ENCODE measurements at places on chromosomes 7 and 10.

DNA sequence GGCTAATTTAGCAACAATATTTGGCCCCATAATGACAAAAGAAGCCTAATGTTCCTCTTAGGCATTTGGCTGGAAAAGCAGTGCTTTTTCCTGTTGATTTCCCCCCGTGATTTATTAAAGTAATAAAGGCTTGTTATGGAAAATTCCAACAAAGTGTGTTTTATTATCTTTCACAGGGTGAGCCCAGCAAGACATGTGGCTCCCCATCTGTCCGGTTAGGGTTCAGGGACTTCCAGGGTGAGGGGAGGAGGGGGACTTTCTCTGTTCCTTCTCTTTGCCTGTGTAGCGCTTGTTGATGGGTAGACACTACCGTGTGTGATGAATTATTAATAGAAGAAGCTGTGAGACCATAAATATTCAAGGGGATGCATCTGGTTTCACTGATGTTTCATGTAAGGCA is 39.0 kb downstream of the HTR5A start:
- no peak for DNase-seq

- DNase-seq, result no peak
Observed at GRCh38 chr10:113879691-113880090, 25.2 kb downstream of the NHLRC2 start.

DNA sequence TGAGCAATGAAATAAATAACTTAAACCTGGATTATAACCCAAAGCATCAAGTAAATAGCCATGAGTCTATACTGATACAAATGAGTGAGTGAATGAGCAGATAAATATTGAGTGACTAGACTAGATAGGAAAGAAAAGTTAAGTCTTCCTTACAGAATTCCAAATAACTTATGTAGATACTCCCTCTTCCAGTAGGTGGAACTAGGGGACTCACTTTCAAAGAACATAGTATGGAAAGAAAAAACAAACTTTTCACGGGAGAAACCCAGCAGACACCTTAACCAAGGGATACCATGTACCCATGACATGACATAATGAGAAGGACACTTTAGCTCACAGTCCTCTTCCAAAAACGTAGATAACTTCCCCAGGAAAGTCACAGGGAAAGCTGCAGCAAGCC is 32.2 kb downstream of the CSGALNACT2 start:
- DNase-seq, result no peak

- DNase-seq, result no peak
Observed at GRCh38 chr7:12133865-12134264, 77.2 kb upstream of the TMEM106B start.

DNA sequence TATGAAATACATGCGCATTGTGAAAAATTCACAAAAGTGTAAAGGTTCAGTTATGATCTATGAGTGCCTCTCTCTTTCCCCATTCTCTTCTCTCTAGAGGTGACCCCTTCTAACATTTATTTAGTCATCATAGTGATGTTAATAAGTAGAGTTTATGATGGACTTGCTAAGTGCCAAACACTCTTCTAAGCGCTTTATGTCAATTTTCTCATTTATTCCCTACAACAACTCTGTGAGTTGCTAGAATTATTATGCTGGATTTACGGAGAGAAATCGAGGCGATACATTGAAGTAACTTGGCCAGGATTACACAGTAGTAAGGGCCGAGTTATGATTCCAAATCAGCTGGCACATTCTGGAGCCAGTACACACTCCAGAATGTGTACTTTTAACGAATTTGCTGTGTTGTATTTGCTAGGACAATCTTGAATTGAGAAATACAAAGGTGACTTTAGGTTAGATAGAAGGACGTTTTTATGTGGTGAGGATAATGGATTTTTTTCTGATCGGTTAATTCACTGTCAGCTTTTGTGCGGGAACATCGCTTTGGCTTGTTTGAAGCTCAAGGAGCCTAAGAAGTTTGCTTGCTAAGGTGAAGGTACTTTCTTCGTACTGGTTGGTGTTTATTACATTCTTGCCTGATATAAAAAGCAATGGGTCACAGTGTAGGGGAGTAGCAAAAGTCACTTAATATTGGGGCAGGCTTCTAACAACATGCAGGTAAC is 1.4 kb downstream of the ATRNL1 start:
- no peak for DNase-seq

Measured in cerebellar nuclear complex (tissue), 1 donor.